ENCODE measurements at places on chromosomes 6 and 20.
A peak's percentile ranks its signal among the peaks of the same experiment; 100 is the strongest.

DNA sequence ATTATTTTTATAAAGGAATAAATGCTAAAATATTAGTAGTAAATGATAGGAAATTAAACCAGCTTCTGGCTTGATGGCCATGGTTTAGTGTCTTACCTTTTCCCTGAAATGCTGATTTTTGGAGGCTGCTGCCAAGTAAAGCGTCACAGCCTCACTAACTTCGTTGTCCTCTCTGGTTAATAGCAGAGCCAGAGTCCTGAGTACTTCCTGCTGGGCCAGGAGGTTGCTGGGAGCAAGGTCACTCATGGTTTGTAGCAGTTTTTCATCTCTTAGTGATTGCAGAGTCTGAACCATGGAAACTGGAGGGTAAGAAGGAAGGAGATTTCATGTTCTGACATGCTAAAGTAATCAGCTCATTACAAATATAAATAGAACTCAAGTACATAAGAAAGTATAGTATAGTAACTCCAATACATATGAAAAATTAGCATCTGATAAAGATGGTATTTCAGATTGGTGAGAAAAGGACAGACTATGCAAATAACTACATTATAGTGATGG lies 26.5 kb upstream of the ARMH2 start:
- DNase-seq, result no peak

- DNase-seq, result no peak
Measured at GRCh38 chr6:43005844-43006243, 7.9 kb downstream of the MEA1 start.

GRCh38 chr20:16083639-16084280 lies 489.5 kb downstream of the KIF16B start:
- DNase-seq, result no peak

- no peak for DNase-seq
Measured at GRCh38 chr6:170147056-170147787, 143.7 kb downstream of the DLL1 start.

GRCh38 chr20:37233548-37234253 lies 27.9 kb downstream of the GHRH start:
- DNase-seq, result peak; percentile 76

DNA sequence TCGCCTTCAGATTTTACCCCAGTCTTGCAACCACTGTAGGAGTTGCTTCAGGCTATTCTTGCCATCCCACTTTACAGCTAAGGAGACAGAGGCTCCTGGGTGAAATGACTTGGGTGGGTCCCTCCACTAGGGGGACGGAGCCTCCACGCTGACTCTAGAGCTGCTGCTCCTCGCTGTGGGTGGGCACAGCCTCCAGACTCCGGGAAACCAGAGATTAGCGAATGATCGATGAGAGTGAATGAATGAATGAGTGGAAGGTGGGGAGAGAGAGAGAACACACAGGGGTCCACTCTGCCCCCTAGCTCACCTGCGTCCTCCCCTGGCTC lies 10.4 kb downstream of the ZBP1 start:
- DNase-seq, result no peak

DNA sequence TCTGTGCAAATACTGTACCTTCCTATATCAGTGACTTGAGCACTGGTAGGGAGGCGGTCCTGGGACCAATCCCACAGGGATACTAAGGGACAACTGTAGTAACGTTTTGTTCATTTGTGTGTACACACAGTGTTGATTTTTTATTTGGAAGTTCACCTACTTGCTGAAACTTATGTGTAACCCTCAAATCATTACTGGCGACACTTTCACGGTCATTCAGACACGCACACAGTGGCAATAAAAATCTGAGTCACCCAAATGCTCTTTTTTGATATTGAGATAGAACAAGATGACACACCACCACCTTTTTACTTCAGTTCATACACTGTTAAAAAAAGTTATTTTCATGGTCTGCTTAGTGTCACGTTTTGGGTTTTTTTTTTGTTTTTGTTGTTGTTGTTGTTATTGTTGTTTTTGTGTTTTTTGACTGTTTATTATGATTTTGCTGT lies 79.8 kb downstream of the QKI start:
- no peak for DNase-seq

DNA sequence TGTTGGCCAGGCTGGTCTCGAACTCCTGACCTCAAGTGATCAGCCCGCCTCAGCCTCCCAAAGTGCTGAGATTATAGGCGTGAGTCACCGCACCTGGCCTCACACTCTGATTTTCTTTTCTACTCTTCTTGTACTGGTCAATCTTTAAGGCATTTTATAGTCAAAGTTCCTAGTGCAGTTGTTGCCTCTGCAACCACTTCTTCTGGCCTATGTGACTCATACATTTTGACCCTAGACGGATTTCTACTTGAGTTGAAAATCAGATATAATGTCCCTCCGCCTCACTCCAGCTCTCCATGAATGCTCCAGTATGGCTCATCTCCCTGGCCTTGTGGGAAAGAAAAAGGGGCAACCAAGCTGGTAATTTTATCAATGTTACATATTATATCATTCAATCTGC lies 42.4 kb downstream of the TNFRSF21 start:
- DNase-seq, result no peak

DNA sequence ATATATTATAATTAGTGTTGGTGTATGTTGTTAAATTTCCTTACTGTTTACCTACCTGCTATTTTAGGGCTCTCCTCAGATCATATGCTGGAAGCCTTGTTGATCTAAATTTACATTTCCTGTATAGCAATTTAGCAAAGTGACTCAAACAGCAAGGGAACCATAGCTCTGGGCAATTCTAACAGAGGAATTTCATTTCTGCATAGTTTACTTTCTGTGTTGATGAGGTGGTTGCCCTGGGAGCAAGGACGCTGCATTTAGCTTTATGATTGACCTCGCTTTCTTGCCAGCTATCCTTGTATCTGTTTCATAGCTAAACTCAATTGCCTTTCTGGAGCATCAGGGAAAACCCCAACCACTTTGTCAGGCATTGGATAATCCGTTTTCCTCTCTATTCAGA lies 810.8 kb downstream of the GRIK2 start:
- no peak for DNase-seq

DNA sequence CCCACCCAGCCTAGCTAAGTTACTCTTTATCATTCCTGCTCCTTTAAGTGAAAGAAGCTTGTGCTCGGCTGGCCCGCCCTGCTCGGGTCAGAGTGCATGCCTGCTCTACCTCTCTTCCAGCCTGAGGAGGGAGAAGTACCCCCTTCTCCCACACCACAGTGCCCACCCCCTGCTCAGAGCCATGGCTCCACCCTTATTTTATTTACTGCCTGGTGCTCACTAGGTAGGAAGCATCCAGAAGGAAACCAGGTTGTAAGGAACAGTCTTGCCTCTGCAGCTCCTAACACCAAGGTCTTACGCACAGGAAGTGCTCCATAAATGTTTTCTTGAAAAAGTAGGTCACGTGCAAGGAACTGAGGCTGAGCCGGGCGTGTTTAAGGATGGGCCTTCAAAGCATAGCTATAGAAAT lies 105.7 kb upstream of the SNX9 start:
- DNase-seq, result no peak

DNA sequence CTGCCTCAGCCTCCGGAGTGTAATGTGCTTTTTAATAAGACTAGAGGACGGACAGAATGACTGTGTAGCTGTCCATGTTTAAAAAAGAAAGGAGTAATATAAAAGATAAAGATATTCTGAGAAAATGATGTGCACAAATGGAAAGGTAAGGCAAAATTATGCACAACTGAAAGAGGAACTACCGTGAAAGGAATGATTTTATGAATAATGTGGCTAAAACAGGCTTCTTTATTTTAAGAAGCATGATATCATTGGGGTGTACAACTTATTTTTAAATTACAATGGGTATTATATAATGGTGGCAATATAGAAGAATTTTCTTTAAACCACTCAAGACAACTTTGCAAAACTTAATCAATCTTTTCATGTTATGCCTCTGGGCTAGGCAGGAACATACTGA lies 78.1 kb downstream of the FIG4 start:
- DNase-seq, result no peak

- no peak for DNase-seq
Measured at GRCh38 chr6:91691449-91691848, 1104.6 kb upstream of the MAP3K7 start.

DNA sequence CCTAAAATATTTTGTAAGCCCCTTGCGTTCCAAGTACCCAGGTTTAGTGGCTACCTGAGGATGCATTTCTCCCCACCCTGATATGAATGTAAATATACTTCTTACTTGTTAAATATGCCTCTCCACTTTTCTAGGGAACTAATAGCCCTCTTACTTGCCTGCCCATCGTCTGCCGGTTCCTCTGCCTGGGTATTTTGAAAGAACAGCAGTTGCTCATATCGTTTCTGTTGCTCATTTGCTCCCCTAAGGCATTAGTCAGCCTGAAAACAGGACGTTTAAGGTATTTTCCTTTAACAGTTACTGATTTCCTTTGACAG lies 141.3 kb upstream of the CARMIL1 start:
- no peak for DNase-seq

DNA sequence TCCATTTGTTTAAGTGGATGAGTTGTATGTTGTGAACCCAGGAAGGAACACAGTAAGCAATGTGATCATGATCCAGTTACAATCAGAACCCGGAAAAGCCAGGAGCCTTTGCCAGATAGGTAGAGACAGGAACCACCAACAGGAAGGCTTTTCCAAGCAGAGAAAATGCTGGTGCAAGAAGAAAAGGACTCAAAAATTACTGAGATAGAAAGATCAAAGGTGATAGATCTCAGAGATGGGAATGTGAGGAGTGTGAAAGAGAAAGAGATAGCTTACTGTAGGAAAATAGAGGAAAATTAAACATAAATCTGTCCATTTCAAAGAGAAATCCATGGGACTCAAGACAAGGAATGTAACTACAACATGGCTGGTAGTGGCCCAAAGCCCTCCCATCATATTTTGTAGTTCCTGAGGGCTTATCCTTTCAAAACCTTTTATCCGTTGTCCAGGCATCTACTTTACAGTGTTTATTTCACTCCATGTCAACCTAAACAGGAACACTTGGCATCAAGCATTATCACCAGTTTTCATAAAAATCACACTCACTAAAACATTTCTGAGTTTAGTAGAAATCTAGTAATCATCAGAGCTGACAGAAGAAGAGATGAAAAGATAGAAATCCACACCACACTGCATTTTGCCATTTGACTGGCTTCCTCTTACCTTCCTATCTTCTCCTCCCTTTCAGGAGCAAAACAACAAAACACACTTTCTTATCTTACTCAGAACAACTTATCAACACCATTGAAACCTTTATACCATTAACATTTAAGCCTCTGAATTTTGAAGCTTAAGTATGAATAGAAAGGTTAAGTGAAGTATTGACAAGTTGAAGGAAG lies 44.5 kb upstream of the STXBP5 start:
- DNase-seq, result no peak

GRCh38 chr20:12019715-12020114 lies 102.0 kb downstream of the BTBD3 start:
- DNase-seq, result no peak

GRCh38 chr6:126773112-126773805 lies 345.2 kb upstream of the RSPO3 start:
- DNase-seq, result no peak

DNA sequence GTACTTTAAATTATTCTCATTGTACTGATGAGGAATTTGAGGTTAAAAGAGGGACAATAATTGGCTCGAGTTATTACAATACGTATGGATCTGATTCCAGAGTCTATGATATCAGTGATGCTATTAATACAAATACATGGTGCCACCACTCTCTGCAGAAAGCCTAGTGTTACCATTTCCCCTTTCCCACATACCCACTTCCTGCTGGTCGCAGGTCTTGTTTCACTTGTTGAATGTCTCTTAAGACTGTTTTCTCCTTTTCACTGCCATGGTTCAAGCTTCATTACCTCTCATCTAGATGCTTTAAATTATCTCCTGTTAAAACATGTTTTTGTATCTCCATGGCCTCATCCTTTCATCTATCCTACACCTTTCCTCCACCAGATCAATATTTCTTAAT lies 62.0 kb downstream of the FHL5 start:
- DNase-seq, result no peak

- no peak for DNase-seq
Measured at GRCh38 chr6:100453701-100454521, 10.8 kb downstream of the SIM1 start.

- DNase-seq, result no peak
Measured at GRCh38 chr6:2976571-2977085, 5.3 kb upstream of the SERPINB6 start.

DNA sequence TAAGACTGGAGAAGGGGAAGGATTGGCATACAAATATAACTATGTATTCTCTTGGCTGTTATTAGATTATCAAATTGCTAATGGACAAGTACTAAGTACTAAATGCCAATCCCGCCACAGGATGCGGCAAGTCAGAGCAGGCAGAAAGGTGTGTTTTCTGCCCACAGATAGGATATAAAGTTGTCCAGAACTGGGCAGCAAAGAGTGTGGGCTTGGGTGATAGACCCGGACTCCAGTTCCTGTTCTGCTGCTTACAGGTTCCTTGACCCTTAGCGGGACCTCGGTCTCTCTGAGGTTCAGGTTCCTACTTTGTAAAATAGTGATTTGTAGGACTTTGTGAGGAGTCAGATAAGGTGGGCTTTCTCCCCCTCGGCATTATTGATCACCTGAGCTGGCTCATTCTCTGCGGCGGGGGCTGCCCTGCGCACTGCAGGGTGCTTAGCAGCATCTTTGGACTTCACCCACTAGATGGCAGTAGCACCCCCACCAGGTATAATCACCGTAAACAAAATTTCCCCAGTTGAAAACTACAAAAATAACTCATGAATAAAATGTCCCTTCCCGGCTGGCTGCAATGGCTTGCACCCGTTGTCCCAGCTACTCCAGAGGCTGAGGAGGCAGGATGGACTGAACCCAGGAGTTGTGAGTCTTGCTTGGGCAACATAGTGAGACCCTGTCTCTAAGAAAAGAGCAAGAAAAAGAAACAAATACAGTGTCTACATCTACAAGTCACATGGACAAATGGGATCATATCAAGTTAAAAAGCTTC lies 193.1 kb downstream of the DOK5 start:
- DNase-seq, result no peak
